Activated CD4-positive, alpha-beta memory T cell treated with anti-CD3 and anti-CD28 coated beads for 36 hours (primary cell): ENCODE measurements at places on chromosomes 6 and 20.

- H3K27me3 ChIP-seq = no peaks in the 10 kb centered on the region
- no peak for DNase-seq
- peaks cover 25% of the 10 kb centered on the region for H3K36me3 ChIP-seq
- H3K4me3 ChIP-seq = no peak overlapping the region
- no peak overlapping the region for H3K27ac ChIP-seq
Measured at GRCh38 chr6:20751293-20751935, 217.2 kb downstream of the CDKAL1 start.

- no peak overlapping the region for H3K27ac ChIP-seq
- no peak overlapping the region for H3K4me3 ChIP-seq
- no peaks in the 10 kb centered on the region for H3K27me3 ChIP-seq
- H3K36me3 ChIP-seq = no peaks in the 10 kb centered on the region
- peaks cover 2% of the 10 kb centered on the region for H3K4me1 ChIP-seq
Measured at GRCh38 chr20:3739054-3739925, 6.8 kb downstream of the HSPA12B start.

GRCh38 chr6:37507077-37507476, 7.4 kb upstream of the CCDC167 start:
- no peak overlapping the region for H3K4me3 ChIP-seq
- no peaks in the 10 kb centered on the region for H3K36me3 ChIP-seq
- DNase-seq = no peak
- H3K27me3 ChIP-seq = no peaks in the 10 kb centered on the region
- H3K4me1 ChIP-seq = peaks cover 65% of the 10 kb centered on the region

GRCh38 chr6:65399355-65400084, 307.5 kb downstream of the EYS start:
- no peak for DNase-seq
- no peaks in the 10 kb centered on the region for H3K4me1 ChIP-seq
- no peaks in the 10 kb centered on the region for H3K36me3 ChIP-seq
- no peaks in the 10 kb centered on the region for H3K27me3 ChIP-seq

DNA sequence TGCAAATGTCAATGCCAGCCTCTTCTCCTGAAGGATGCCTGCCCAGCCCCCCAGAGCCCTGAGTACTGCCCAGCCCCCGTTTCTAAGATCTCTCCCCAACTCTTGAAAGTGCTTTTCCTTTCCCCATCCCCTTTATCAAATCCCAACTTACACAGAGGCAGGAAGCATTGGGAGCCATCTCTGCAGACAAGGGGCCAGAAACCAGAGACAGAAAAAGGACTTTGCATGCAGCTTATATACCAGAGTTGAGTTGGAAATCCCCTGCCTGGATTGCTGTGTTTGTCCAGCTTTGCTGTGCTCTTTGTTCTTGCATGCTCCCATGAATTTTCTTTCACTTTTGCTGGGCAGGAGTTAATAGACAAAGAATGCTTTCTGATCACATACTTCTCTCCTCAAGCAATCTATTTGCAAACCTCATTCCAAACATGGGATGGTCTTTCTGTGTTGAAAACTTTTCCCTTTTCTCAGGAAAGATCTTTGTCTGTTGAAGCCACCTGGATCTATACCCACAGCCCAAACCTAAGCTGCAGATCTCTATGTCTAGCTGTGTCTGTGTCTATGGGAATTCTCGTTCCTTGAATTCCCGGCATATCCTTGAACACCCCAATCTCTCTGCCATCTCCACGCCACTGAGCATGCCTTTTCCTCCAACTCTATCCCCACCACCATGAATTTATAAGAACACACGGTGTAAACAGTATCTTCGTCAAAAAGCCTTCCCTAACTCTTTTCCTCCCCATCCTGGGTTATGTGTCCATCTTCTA, at the start of gene UBD:
TSS of gene UBD (minus strand) at position 209 of the 764 bp plus-strand sequence. CDS start at position 178, 31 bp downstream.
- peaks cover 37% of the 10 kb centered on the region for H3K27me3 ChIP-seq
- H3K4me3 ChIP-seq = no peak within 1 kb of the TSS
- no peaks in the 10 kb centered on the region for H3K36me3 ChIP-seq
- no peak for DNase-seq
- H3K4me1 ChIP-seq = peaks cover 7% of the 10 kb centered on the region
- H3K27ac ChIP-seq = no peak within 1 kb of the TSS

GRCh38 chr6:140830666-140831065, 1302.1 kb upstream of the GJE1 start:
- no peak overlapping the region for H3K4me3 ChIP-seq
- H3K36me3 ChIP-seq = no peaks in the 10 kb centered on the region
- H3K4me1 ChIP-seq = no peaks in the 10 kb centered on the region
- no peak overlapping the region for H3K27ac ChIP-seq

DNA sequence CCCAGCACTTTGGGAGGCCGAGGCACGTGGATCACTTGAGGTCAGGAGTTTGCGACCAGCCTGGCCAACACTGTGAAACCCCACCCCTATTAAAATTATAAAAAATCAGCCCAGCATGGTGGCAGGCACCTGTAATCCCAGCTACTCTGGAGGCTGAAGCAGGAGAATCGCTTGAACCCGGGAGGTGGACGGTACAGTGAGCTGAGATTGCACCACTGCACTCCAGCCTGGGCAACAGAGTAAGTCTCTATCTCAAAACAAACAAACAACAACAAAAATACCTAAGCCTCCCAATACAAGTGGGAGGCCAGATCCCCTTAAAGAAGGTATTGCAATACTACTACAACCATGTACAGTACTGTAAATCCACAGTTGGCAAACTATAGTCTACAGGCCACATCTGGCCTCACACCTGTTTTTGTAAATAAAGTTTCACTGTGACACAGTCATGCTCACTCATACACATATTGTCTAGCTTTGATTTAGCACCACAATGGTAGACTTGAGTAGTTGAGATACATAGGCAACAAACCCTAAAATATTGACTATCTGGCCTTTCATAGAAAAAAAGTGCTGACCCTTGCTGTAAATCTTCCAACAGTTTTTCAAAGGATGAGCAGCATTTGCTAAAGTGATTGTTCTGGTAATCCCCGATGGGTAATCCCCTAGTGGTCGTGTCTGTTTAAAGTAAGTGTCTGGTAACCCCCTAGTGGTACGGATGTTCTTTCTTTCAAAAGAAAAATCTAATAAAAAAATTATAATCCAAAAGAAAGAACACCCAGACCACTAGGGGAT, 202.0 kb downstream of the RNGTT start:
- H3K27ac ChIP-seq = no peak overlapping the region
- H3K4me3 ChIP-seq = no peak overlapping the region
- peaks cover 11% of the 10 kb centered on the region for H3K36me3 ChIP-seq
- H3K4me1 ChIP-seq = peaks cover 7% of the 10 kb centered on the region
- no peaks in the 10 kb centered on the region for H3K27me3 ChIP-seq

DNA sequence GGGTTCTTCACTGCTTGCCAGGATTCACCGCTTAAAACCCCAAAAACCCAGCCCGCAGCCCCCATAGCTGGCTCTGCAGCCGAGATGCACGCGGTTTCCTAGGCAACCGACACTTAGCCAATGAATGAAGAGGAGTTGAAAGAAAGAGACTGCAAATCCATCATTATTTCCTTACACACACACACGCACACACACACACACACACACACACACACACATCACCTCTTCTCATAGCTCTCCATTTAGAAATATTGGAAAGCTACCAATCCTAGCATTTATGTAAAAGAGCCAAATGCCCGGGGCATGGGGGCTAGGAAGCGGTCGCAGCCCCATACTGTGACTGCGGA, 3.4 kb upstream of the TUBB2B start:
- peaks cover 78% of the 10 kb centered on the region for H3K27me3 ChIP-seq
- peaks cover 44% of the 10 kb centered on the region for H3K4me1 ChIP-seq
- H3K4me3 ChIP-seq = peak overlapping the region; percentile 20
- no peaks in the 10 kb centered on the region for H3K36me3 ChIP-seq

DNA sequence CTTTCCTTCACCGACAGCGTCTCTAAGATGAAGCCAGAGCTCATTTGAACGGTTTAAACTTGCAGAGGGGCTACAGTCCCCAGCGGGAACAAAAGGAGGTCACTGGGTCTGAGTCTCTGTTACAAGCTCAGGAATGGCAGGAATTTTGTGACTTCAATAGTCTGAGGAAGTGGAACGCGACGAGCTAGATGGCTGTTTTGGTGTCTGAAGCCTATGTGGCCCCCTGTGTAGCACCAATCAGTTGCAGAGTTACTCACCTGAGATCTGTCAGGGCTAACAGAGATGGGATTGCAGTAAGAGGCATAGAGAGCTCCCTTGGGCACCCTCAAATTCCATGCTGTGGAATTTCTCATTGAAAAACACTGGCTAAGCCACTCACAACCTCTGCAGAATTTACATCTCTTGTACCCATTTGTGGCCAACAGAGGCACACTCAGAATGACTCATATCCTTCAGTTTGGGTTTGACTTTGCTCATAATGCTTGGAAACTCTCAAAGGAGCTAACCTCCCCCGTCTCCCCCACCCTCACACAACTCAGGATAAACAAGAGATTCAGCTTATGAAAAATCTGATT, 7.1 kb upstream of the TCP11 start:
- H3K4me1 ChIP-seq = peaks cover 20% of the 10 kb centered on the region
- H3K27me3 ChIP-seq = peaks cover 3% of the 10 kb centered on the region
- peak overlapping the region; percentile 64 for H3K27ac ChIP-seq

- peaks cover 70% of the 10 kb centered on the region for H3K4me1 ChIP-seq
- peak overlapping the region; percentile 75 for H3K27ac ChIP-seq
- peak overlapping the region; percentile 60 for H3K4me3 ChIP-seq
- peaks cover 5% of the 10 kb centered on the region for H3K36me3 ChIP-seq
Measured at GRCh38 chr6:42441697-42442081, 10.0 kb downstream of the TRERF1 start.

- no peaks in the 10 kb centered on the region for H3K36me3 ChIP-seq
- H3K27ac ChIP-seq = no peak overlapping the region
- DNase-seq = no peak
- H3K27me3 ChIP-seq = peaks cover 8% of the 10 kb centered on the region
Measured at GRCh38 chr20:46590443-46590842, 40.0 kb upstream of the OCSTAMP start.
